Osteocyte (in vitro differentiated cells): ENCODE measurements at places on chromosomes 11 and 22.

GRCh38 chr11:36635066-36635862 lies 37.2 kb upstream of the RAG2 start:
- no peak for DNase-seq

DNA sequence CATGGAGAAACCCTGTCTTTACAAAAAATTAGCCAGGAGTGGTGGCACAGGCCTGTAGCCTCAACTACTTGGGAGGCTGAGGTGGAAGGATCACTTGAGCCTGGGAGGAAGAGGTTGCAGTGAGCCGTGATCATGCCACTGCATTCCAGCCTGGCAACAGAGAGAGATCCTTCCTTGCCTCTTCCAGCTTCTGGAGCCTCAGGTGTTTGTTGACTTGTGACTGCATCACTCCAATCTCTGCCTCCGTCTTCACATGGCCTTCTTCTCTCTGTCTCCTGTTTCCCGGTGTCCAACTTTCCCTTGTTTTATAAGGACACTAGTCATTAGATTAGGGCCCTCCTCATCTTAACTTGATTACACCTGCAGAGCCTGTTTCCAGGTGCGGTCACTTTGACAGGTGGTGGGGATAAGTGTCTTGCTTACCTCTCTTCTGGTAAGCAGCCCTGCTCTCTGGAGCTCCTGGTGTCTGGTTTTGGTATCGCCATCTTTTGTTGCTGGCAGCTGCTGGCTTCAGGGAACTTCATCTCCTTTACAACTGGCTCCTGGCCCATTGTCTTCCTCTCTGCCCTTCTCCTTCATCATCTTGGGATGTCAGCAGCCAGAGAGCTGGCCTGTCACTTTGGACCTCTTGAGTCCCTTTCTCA lies 8.2 kb upstream of the USP2 start:
- DNase-seq, result peak; percentile 46

DNA sequence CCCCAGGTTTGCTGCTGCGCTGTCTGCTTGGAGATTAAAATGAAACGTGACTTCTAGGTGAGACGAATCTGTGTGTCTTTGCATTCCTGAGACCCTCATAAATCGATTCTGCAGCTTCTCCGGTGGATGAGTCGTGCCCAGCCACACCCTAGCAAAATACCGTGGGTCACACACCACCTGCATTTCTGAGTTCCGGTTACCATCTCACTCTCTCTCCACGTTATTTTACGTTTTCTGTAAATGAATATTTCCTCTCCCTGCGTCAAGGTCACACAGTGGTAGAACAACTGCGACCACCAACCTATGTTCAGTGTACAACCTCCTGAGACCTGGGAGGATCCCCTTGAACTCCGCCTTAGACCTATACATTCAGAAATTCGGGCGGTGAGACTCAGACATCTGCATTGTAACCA lies 1.1 kb downstream of the YWHAH start:
- no peak for DNase-seq

GRCh38 chr11:115769891-115770290 lies 265.7 kb upstream of the CADM1 start:
- DNase-seq, result no peak

GRCh38 chr22:50269970-50270665 lies at the start of gene MAPK11:
Gene MAPK11, minus strand, starts transcription at chr22:50270380. Its CDS starts 88 bp downstream, at chr22:50270292.
- no peak for DNase-seq
